ENCODE measurements at places on chromosomes 7 and 10.

DNA sequence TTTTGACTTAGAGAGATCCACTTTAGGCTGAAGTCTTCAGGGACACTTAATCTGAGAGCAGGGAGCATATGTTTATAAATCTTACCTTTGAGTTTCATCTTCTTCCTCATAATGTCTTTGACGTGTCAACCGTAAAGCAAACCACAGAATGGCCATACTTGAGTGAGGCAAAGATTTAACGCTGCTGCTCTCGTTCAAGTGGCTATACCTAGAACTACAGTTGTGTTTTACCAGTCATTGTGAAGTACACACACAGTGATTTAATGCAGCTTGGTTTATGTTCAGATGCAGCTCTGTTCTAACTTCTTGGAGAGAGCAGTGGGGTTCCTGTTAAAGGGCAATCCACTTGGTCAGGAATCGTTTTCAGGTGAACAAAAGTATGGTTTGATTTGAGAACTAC lies 39.9 kb upstream of the GOT1 start:
- DNase-seq, result no peak

DNA sequence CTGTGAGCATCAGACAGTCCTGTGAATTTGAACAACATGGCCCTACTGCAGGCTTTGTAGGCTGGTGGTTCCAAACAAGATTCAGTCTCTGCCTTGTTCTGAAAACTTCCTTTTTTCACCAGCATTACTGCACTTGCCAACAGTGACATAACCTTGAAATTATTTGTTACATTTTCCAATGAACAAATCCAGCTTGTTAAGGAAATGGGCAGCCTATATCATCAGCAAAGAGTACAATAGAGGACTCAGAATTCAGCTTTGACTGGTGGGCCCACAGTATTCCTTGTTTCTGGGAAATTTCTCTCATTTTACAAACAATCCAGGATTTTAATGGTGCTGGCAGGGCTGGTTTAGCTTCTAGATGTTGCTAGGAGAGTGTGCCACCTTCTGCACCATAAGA lies 703.7 kb upstream of the FZD8 start:
- no peak for DNase-seq

DNA sequence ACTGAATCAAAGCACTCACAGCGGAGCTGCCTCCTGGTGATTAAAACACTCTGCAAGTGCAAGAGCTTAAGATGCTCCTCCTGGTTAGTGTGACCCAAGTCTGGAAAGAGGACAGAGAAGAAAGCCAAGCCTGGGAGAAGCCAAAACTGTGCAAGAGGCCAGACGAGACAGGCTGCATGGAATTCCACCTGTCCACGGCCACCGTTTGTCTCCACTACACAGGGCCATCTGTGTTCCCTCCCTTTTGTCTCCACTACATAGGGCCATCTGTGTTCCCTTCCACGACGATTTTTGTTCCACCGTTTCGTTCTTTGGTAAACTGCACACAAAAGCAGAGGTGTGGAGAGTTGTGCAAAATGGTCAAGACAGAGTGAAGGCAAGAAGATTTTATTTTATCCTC lies 233.0 kb downstream of the DIP2C start:
- no peak for DNase-seq

DNA sequence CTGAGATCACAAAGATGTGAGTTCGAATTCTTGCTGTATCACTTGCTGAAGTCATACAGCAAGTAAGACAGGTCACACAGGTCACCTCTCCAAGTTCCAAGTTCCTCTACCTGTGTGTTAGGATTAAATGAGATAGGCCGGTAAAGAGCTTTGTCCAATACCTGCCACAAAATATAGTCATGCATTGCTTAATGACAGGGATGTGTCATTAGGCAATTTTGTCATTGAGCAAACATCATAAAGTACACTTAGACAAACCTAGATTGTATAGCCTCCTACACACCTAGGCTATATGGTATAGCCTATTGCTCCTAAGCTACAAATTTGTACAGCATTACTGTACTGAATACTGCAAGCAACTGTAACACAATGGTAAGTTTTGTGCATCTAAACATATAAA lies 469.4 kb downstream of the KCNMA1 start:
- peak; percentile 65 for DNase-seq
